Ureter (tissue), 1 donor: ENCODE measurements at places on chromosomes 1 and 21. TPM values are rescaled to one million over a fixed set of nuclear protein-coding genes. Genes with fewer than 3 reads are reported as not detected.

The MAB21L3 gene
- total RNA-seq, result 3.6 TPM

The LAX1 gene
- 2.2 TPM for total RNA-seq

The GBP2 gene
- 70.6 TPM for total RNA-seq

The NLRP3 gene
- total RNA-seq, result 1.9 TPM

The RCAN1 gene
- total RNA-seq, result 22.8 TPM

The HSD11B1 gene
- 4.1 TPM for total RNA-seq

The IRF6 gene
- total RNA-seq, result 102 TPM

The S100A5 gene
- 0.86 TPM for total RNA-seq

The TEDDM1 gene
- not detected for total RNA-seq

The FBXO2 gene
- total RNA-seq, result 3.5 TPM

- DNase-seq, result no peak
These were observed 38.0 kb downstream of the PCNT start for GRCh38 chr21:46361935-46362334.

DNA sequence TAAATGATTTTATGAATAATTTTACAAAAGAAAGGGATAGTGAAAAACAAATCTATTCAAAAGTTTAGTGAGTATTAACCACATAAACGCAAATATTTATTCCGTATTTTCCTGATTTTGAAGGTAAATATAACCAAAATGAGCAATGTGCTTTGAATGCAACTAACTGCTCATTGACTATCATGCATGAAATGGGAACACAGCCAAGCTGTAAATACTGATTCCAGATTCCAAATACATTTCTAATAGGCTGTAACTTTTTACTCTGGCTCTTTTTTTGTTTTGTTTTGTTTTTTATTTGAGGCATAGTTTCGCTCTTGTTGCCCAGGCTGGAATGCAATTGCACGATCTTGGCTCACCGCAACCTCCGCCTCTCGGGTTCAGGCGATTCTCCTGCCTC lies 41.8 kb downstream of the SELENOF start:
- DNase-seq, result no peak

DNA sequence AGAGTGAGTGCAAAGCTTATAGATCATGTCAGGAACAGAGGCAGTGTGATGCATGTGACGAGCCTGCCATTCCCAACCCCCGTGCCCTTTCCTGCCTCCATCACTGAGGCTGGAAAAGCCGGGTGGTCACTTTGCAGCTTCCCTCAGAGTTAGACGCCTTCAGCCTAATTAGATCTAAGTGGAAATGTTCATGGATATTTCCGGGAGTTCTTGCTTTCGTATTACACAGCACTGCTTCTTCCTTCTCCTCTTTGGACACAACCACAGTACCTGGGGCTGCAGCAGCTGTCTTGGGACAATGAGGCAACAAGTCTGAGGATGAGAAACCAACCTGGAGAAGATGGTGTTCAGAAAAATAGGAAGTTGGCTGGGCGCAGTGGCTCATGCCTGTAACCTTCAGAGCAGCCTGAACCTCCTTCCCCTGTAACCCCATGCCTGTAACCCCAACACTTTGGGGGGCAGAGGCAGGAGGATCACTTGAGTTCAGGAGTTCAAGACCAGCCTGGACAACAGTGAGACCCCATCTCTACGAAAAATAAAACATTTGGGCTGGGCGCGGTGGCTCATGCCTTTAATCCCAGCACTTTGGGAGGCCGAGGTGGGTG lies 24.5 kb downstream of the SERINC2 start:
- DNase-seq, result no peak

DNA sequence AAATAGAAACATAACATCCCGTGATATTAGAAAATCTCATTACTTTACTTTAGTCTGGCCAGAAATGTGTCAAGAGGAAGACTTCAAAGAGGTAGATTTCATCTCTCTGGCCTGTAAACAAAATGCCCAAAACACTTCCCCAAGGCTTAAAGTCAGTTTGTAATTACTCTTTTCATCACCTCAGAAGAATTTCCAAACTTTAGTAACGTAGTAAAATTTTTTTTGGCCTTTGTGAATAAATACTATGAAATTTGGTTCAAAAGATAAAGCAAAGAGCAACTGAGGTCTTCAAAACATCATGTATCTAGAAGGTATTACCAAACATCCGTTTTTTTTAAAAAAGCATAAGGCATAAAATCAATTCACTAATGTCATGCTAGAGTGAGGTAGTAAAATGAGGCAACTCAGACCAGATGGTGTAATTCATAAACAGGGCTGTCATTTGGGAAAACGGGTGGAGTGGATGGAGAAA lies 51.4 kb downstream of the LEPR start:
- DNase-seq, result no peak

- DNase-seq, result peak; percentile 52
These were observed 68.5 kb downstream of the GPR88 start for GRCh38 chr1:100606438-100606837.

- no peak for DNase-seq
These were observed 70.0 kb downstream of the CLCA4 start for GRCh38 chr1:86616871-86617270.

DNA sequence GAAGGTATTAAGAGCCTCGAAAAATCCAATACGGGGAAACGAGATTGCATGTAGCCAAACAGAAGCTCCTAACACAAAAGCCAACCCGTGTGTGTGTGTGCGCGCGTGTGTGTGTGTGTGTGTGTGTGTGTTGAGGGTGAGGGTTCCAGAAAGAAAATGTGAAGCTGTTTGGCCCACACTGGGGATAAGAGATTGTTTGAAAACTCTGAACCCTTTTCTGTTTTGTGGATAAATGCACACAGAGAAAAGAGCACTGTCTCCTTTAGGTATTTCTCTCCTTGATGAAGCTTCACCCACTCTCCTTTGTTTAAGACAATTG lies 1.9 kb downstream of the WLS start:
- DNase-seq, result no peak

DNA sequence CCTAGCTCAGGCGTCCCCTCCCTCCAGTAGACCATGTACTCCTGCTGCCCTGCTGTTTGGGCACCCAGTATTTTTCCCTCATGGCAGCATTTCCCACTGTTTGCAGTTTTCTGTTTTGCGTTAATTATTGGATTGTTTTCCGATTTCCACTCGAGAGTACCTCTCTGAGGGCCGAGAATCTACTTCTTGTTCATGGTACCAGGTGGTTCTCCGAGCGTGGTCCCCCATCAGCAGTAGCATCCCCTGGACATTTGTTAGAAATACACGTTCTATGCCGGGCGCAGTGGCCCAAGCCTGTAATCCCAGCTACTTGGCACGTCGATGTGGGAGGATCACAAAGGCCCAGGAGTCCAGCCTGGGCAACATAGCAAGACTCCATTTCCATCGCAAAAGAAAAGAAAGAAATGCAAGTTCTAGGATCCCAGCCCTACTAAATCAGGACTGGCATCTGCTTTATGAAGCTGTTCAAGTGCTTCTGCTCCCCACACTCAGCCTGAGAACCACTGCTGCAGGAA lies 690 bp downstream of the RRP1 start:
- DNase-seq, result no peak

DNA sequence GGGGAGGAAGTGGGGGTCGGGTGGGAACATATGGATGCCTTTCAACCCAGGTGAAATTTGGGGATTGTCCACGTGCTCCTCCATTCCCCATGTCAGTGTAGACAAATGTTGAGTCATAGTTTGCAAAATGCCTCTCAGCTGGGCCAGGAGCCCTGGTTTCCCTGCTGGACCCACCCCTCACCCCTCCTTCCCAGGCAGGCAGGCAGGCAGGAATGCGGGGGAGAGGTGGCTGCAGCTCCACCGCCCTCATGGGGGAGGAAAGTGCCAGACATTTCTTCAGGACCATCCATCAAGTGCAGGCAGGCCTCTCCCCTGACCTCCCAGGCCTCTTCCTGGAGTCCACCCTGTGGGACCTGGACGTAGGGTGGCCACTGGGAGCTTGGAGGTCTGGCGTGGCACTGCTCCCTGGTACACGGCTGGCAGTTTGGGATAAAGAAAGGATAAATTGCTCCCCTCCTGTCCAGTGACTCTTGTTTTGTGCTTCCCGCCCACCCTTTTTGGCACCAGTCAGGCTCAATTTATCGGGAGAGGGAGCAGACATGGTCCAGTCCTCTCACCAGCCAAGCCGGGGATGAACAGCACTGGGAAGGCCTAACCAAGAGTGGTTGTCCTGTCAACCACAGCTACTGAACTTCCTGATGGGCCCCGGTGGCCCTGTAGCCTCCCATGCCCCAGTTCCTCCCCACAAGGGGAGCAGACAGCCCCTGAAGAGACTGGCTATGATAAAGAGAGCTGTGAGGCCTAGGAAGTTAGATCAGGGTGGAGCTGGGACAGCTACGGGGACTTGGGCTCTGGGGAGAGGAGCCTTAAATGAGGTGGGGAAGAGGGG lies 18.9 kb downstream of the NPR1 start:
- peak; percentile 67 for DNase-seq

GRCh38 chr1:31374511-31375196 lies 1.8 kb upstream of the FABP3 start:
- no peak for DNase-seq

DNA sequence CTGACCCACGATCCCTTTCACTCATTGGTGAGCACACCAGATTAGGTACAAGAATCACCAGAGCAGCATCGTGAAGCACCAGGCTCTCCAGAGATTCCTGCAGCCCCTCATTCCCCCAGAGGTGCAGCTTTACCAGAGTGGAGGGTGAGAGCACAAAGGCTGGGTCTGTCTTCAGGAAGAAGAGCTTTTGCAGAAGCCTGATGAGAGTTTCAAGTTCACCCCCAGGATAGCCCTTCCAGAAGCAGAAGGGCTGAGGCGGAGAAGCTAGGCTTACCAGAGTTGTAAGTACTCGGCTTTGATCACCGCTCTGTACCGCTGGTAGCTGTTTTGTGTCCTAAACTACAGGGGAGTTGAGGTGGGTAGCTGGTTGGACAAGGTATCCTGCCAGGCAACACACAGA lies 3.1 kb downstream of the TSSK3 start:
- DNase-seq, result no peak

- DNase-seq, result peak; percentile 12
These were observed 23.3 kb downstream of the SH3BP5L start for GRCh38 chr1:248802454-248802853.

- no peak for DNase-seq
These were observed 16.5 kb downstream of the SLC27A3 start for GRCh38 chr1:153791648-153792253.

DNA sequence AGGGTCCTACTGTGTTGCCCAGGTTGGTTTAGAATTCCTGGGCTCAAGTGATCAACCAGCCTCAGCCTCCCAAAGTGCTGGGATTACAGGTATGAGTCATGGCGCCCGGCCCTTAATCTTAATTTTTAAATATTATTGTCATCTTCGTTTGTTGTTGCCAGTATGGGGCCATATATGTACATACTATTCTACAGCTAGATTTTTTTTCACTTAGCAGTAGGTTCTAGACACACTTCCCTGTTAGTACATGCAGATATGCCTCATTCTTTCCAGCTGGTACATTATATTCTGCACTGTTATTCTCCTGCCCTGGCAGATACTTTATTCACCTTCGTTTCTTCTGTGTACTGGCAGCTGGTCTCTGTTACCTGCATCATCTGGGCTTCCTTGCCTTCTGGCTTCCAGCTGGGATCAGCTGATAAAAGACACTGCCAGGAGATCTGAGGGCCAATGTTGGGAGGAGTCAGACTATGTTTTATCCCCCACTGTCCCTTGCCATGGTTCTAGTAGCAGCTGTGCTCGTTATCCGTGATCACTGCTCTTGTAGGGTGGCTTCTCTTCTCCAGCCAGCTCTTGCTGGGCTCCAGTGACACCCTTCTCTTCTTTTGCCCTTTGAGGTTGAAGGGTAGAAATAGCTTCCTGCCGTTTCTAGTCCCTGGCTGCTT lies 24.7 kb downstream of the ST3GAL3 start:
- DNase-seq, result no peak

DNA sequence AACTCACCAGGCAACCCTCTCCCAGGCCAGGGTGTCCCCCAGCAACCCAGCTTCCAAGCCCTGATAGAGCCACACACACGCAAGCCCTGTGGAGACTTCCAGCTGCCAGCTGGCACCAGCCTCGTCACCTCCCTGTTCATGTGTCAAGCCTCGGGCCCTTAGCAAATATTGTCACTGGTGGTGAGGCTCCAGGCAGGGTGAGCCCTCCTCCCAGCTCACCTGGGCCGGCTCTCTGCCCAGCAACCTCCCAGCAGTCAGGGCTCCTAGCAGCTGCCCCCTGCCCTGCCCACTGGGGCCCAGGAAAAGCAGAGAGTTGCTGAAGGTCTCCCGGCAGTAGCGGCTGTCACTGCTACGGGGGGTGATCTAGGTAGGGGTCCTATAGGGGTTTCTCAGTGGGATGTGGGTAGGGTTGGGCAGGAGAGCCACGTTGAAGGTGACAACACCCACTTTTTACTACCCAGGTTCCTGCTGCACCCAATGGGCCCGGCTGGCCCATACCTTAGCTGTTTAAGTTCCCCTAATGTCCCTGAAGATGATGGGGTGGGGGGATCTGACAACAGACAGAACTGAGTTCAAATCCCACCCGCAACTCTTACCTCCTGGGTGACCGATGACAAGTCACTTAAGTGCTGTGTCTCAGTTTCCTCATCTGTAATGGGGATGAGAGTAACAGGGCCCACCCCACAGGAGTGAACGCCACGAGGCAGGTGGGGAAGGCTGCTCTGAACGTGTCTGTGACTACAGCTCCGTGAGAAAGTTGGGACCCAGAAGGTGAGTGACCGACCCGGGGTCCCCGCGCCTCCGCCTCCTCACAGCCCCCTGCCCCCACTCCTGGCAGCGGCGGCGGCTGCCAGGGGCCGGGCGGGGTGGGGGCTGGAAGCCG lies 678 bp downstream of the TTC39A start:
- DNase-seq, result peak; percentile 70

GRCh38 chr1:81430955-81431623 lies 369.6 kb upstream of the ADGRL2 start:
- DNase-seq, result no peak

DNA sequence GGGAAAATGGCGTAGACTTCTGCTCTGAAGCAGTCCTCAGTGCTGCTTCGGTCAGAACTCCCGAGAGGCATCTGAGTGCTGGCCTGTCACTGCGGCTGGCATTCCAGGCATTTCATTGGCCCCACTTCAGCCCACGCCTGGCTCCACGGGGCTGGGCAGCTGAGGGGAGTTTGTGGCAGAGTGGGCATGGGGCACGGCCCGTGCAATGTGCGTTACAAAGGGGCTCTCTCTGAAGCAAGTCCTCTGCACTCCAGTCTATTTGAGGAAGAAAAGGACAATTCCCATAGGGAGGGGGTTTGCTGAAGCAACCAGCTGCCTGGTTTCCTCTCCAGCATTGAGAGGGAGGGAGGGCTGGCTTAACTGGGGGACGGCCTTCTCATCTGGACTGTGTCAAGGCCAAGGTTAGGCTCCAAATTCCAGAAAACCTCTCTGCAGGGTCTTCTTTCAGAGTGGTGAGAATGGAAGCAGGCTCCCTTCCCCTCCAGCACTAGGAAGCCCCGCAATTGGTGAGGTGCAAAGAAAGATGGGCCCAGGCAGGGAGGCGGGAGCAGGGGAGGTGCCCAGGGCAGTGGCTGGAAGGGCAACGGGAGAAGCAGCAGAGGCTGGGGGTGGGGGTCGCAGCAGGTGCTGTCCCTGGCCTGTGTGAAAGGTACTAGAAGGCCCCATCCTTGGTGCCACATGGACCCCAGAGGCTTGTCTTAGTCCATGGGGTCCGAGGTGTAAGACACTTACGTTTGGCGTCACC lies 21.1 kb upstream of the GPR157 start:
- DNase-seq, result no peak
